ENCODE measurements at places on chromosomes 12 and 14. TPM values are rescaled to one million over a fixed set of nuclear protein-coding genes. Genes with fewer than 3 reads are reported as not detected.
A peak's percentile ranks its signal among the peaks of the same experiment; 100 is the strongest.

- no peak for DNase-seq
These were observed 1057.7 kb upstream of the TMEM132C start for GRCh38 chr12:127209318-127209717.

DNA sequence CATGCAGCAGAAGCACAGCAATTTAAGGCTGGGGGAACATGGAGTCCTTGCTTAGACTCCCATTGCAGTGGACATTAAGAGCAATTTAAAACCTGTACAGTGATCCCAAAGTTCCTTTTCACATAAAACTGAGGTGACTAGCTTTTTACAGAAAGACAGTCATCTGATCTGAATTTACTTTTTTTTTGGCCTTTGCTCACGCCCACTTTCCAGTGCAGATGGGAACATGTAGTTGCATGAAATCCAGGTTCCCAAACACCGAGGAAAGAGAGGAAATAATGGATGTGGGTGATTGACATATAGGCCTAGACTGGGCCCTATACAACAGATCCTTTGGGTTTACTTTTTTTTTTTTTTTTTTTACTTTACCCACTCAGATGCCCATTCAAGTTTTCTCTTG, 126.4 kb upstream of the PTPRB start:
- DNase-seq, result no peak

GRCh38 chr12:110688446-110689280, at the start of gene HVCN1:
Gene HVCN1, minus strand, starts transcription at chr12:110689115. Its CDS starts 5,870 bp downstream, at chr12:110683245.
- DNase-seq, result peak; percentile 51

GPR84 gene
- 0.34 TPM for total RNA-seq

DNA sequence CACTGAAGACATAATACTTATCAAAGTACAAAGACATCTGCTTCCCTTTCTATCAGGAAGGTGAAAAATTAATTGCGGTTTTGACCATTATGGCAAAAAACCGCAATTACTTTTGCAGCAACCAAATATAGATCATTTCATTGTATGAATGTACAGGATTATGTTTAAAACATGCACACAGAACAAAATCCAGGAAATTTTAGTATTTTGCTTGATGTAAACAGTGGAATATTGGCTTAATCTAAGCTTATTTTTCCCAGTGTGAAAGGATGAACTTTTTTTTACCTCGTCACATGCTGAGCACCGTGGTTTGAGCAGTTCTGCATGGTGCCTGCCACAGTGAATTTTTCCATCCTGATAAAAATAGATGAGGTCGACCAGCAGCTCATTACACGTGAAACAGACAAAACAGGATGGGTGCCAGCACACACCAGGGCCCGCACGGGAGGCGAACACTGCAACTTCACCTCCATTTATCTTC, 121.2 kb downstream of the PRICKLE1 start:
- no peak for DNase-seq

All from ureter (tissue), 1 donor.